ENCODE measurements at places on chromosomes 3 and 15. TPM values are rescaled to one million over a fixed set of nuclear protein-coding genes. Genes with fewer than 3 reads are reported as not detected.

- no peak for DNase-seq
These were observed 488 bp downstream of the THSD4 start for GRCh38 chr15:71115567-71116351.

- DNase-seq = no peak
These were observed 61.2 kb upstream of the XRN1 start for GRCh38 chr3:142509079-142509478.

DNA sequence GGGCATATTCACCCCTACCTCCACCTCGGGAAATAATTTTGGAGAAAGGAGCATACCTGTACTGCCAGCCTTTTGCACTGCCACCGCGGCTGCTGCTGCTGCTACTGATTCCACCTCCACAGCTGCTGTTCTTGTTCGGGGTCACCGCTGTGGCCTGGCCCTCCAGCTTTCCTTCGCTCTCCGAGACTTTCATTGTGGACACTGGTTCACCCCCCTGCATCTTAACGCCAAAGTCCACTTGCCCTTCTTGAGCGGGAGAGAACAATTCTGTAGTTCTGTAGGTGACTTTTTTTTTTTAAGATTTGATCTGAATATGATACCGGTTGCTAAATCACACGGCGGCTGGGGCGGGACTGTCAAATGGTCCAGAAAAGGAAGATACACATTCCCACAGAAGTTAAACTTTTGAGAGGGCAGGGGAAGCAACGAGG lies 701 bp downstream of the OSBPL11 start:
- no peak for DNase-seq

DNA sequence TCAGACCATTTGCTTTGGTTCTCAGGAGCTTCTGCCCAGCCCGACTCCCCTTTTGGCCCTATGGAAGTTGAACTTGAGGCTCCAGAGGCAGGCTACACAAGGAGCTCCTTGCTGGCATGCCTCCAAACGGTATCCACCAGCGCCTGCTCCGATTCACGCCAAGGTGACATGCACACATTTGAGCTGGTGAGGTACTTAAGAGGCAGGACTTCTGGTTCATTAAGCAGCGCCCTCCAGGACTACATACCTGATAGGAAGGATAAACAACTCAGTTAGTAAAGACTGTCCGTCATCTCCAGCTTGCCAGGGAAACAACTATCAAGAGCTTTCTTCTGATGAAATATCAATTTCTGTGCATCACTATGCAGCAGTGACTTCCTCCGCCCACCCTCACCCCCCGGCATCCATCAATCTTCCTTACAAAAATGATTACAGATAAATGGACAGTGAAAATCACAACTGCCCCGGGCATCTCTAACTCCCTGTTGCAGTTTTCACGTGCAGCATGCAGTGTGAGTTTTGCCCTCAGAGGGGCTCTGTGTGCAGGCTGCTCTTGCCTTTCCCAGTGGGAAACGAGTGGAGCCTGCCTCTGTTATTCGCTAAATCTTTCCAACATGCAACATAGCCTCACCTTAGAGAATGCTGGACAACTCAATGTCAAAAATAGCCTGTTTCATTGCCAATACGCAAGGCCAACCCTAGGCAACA lies 122.9 kb downstream of the ARRDC4 start:
- DNase-seq = no peak

DNA sequence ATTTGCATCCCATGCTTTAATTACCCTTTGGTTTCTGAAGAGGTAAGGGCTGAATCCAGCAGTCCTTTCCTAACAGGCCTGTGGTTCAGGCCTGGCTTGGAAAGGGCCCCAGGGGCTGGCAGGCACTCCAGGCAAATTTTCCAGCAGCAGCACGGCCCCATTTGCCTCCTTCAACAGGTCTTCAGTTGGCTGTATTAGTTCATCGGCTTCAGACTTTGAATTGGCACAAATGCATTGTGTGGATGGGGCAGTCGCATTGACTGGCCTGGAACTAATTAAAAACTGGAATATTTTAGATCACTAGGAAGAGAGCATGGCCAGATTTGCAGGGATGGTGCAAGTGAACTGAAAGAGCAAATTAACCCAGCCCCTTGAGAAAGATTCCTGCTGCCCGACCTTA lies 207.8 kb upstream of the MCTP2 start:
- no peak for DNase-seq

- no peak for DNase-seq
These were observed 13.3 kb downstream of the STAC start for GRCh38 chr3:36393563-36393962.

DNA sequence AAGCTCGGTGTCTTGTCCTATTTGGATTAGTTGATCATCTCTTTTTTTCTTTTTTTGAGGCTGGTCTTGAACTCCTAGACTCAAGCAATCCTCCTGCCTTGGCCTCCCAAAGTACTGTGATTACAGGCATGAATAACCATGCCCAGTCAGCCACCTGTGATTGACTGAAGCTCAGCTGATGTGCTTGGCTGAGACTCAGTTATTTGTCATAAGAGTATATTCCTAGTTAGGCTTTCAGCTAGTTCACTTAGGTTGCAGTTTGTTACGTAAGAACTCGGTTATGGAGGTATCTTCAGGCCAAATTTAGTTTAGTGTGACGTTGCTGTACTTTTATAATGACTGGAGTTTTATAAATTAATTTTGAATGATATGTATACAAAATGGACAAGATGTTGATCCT lies 365.0 kb downstream of the SV2B start:
- no peak for DNase-seq

DNA sequence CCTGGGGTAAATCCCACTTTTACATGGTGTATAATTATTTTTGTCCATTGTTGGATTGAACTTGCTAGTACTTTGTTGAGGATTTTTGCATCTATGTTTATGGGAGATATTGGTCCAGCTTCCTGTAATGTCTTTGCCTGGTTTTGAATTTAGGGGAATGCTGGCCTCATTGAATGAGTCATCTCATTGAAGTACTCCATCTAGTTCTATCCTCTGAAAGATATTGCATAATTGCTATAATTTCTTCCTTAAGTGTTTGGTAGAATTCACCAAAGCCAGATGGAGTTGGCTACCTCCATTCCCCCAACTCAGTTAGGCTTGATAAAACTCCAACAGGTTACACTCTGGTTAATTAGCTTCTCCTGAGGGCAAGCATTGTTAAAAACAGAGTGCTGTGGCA lies 237.4 kb upstream of the TGFBR2 start:
- no peak for DNase-seq

DNA sequence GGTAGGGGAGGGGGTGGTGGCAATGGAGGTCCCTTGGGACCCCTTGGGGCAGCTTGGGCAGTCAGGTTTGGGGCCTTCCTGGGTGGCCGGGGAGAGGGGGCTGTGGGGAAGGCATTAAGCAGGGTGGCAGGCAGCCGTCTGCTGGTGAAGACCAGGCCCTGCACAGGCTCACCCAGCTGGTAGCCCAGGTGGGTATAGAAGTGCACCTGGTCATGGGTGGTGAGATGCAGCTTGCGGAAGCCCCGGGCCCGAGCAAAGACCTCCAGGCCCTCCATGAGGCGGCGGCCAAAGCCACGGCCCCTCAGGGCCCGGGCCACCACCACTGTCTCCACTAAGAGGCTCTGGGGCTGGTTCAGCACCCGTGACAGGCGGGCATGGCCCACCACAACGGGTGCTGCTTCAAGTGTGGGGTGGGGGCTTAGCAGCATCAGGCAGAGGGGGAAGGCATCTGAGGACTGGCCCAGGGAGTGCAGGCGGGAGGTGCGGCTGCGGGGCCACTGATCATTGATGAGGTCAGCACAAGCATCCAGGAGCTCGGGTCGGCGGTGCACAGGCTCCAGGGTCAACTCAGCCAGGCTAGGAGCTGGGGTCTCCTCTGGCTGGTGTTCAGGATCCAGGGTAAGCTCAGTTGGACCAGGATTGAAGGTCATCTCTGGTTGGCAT lies 2.4 kb downstream of the HYAL3 start:
- DNase-seq = no peak

- no peak for DNase-seq
These were observed 25.7 kb upstream of the MB21D2 start for GRCh38 chr3:192943393-192943792.

- no peak for DNase-seq
These were observed 53.6 kb upstream of the GATA2 start for GRCh38 chr3:128546646-128547045.

GRCh38 chr3:139198929-139199328 lies 144.9 kb upstream of the MRPS22 start:
- DNase-seq = no peak

CNTN4 gene
- 3.3 TPM for total RNA-seq

IRAK2 gene
- total RNA-seq = 1.1 TPM

Measured in H4 (cell line).